IMR-90 (cell line): ENCODE measurements at places on chromosomes 1 and 21. TPM values are rescaled to one million over a fixed set of nuclear protein-coding genes. Genes with fewer than 3 reads are reported as not detected.

GRCh38 chr1:182444497-182444896, 5.4 kb upstream of the RGSL1 start:
- DNase-seq: no peak

- DNase-seq: no peak
Measured at GRCh38 chr1:3506943-3507342, 52.5 kb downstream of the ARHGEF16 start.

KLHDC7A gene
- not detected in 2 replicates for polyA plus RNA-seq

DNA sequence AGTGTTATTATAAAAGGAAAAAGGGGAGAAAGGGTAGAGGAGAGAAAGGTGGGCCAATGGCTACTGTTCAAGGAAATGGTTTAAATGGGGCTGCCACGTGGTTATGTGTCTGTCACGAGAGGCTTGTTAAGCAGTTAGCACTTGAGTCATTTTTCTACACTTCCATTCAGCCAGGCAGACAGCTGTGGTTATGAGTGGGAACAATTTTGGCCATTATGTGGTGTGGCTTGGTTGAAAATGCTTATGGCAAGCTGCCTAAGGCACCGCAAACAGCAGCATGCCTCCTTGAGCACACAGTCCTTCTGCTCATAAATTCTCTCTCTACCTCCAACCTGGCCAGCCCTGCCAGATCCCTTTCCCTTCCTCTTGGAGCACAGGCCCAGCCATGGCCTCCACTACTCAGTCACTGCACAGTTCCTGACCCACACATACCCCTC, 3.2 kb upstream of the SRM start:
- DNase-seq: no peak

SLC44A3 gene
- polyA plus RNA-seq: 0.29 and 0.31 TPM in 2 replicates

CTSE gene
- polyA plus RNA-seq: not detected in 2 replicates

GRCh38 chr1:60745484-60745883, 336.9 kb upstream of the NFIA start:
- DNase-seq: no peak

PYGO2 gene
- polyA plus RNA-seq: 12.3 and 14.8 TPM in 2 replicates

RYR2 gene
- polyA plus RNA-seq: not detected in 2 replicates

DEPDC1 gene
- 5.3 and 7.4 TPM in 2 replicates for polyA plus RNA-seq

- no peak for DNase-seq
Measured at GRCh38 chr1:20351911-20352701, 61.4 kb downstream of the VWA5B1 start.

GJA4 gene
- polyA plus RNA-seq: not detected in 2 replicates

AGMAT gene
- polyA plus RNA-seq: 0.20 and 0.26 TPM in 2 replicates

- no peak for DNase-seq
Measured at GRCh38 chr1:245934409-245934808, 572.7 kb downstream of the SMYD3 start.

FAM229A gene
- polyA plus RNA-seq: 3.9 and 4.3 TPM in 2 replicates

- no peak for DNase-seq
Measured at GRCh38 chr1:10601342-10602070, 126.8 kb downstream of the PEX14 start.

UTS2 gene
- polyA plus RNA-seq: not detected in 2 replicates

MYOM3 gene
- 0.03 TPM in 1 of 2 replicates, not detected in the other for polyA plus RNA-seq

GRCh38 chr1:14553711-14554110, 44.8 kb upstream of the KAZN start:
- DNase-seq: no peak

B3GALT5 gene
- polyA plus RNA-seq: 0.05 TPM in 1 of 2 replicates, not detected in the other

GRCh38 chr1:25553749-25554429, 10.5 kb downstream of the LDLRAP1 start:
- DNase-seq: no peak
